Activated CD4-positive, alpha-beta T cell treated with anti-CD3 and anti-CD28 coated beads for 36 hours (primary cell): ENCODE measurements at places on chromosomes 4 and X. TPM values are rescaled to one million over a fixed set of nuclear protein-coding genes. Genes with fewer than 3 reads are reported as not detected.
A peak's percentile ranks its signal among the peaks of the same experiment; 100 is the strongest.

DNA sequence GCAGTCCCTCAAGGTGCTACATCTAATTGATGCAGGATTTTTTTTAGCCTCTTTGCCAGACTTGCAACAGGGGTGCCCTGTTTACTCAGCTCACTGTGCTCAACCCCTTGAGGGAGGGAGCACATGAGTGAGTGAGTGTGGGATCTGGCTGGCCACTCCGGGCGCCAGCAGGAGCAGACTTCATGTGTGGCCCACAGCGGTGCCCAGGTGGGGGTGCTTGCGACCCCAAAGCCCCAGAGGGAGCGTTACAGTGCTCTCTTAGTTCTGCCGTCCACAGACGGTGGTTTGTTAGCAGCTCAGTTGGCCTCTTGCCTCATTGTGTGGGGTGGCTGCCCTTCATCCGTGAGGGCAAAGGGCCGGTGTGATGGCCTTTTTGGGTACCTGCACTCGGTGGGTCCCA lies 81.6 kb upstream of the MYOZ2 start:
- H3K27ac ChIP-seq = no peak overlapping the region
- peaks cover 2% of the 10 kb centered on the region for H3K27me3 ChIP-seq
- H3K4me3 ChIP-seq = no peak overlapping the region
- no peak for DNase-seq
- no peaks in the 10 kb centered on the region for H3K4me1 ChIP-seq

DNA sequence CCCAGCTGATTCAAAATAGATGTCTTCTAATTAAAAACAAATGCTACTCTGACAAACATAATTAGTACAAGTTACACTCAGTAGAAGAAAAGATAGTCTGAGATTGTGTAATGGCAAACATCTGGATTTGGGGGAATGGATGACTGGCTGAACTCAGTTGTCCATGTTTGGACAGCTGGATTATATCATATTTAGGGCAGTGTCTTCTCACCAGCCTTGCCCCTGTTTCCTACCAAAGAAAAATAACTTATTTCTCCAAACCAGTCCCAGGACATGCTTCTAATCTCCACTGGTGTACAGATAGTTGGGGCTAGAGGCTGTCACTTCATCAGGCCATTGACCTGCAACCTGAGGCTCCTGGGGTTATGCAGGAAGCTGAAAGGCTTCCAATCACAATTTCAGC lies 237.3 kb downstream of the USP46 start:
- H3K4me3 ChIP-seq = no peak overlapping the region
- H3K4me1 ChIP-seq = no peaks in the 10 kb centered on the region
- H3K27ac ChIP-seq = no peak overlapping the region
- no peak for DNase-seq
- H3K27me3 ChIP-seq = peaks cover 2% of the 10 kb centered on the region
- H3K36me3 ChIP-seq = no peaks in the 10 kb centered on the region

- H3K4me1 ChIP-seq = no peaks in the 10 kb centered on the region
- DNase-seq = no peak
- no peak overlapping the region for H3K4me3 ChIP-seq
- peaks cover 2% of the 10 kb centered on the region for H3K27me3 ChIP-seq
- no peaks in the 10 kb centered on the region for H3K36me3 ChIP-seq
Observed at GRCh38 chr4:3820806-3821579, 54.8 kb downstream of the ADRA2C start.

GRCh38 chr4:155426953-155427352 lies 50.2 kb upstream of the MAP9 start:
- peaks cover 15% of the 10 kb centered on the region for H3K27me3 ChIP-seq
- no peak for DNase-seq
- no peaks in the 10 kb centered on the region for H3K4me1 ChIP-seq
- H3K4me3 ChIP-seq = no peak overlapping the region

The XKRX gene
- total RNA-seq = 0.78 TPM

The MAGEA9B gene
- not detected for total RNA-seq

DNA sequence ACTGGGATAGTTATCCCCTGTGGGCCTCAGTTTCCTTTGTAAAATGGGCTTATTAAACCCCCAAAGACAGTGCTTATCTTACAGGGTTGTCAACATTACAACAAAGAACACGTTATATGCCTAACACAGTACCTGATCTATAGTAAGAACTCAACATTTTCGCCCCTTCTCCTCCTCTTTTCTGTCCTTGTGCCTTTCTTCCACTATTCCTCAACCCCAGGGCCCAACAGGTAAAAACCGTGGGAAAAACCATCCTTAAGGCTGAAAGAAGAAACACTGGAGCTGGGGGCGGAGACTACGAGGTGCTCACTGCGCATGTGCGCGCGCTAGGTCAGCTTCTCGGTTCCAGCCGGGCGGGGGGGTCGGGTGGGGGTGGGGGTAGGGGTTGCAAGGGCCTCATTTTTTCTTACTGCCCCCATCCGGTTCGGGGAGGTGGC lies 426 bp upstream of the XIAP start:
- peaks cover 3% of the 10 kb centered on the region for H3K36me3 ChIP-seq
- H3K27me3 ChIP-seq = no peaks in the 10 kb centered on the region
- peak overlapping the region; percentile 88 for H3K27ac ChIP-seq
- H3K4me3 ChIP-seq = peak overlapping the region; percentile 83

The NRK gene
- total RNA-seq = not detected

DNA sequence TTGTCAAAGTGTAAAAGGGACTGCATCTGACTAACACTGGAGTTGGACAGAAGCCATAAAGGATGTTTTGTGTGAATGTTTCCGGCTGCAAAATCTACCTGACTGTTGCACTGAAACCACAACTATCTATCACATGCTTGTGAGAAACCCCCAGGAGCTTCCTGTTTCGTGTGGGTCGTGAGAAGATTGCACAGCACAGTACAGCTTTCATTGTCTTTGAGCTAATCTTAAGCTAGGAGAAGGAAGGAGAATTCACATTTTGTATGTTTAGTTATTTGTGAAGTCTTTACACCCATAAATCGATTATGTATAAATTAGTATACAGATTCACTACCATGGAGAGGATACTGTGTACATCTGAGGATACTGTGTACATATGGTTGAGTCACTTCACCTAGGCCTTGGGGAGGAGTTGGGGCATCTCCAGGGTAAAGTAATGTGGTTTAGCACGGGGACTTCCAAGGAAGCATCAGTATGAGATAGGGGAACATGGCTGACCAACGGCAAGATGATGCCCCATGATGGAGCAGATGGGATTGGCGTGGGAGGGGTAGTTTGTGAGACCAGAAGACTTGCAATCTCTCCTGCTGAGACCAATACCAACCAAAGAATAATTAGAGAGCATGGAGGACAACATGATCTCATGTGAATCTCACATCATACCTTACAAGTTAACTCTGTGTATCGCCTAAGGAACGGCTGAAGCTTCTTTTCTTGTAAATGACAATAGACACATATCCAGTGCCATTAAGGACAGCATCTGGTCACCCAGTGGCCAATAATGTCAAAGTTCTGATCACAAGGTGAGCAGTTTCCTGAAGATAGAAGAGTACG lies 43.1 kb upstream of the FAM9C start:
- peaks cover 88% of the 10 kb centered on the region for H3K4me1 ChIP-seq
- peak overlapping the region; percentile 69 for H3K4me3 ChIP-seq
- peak overlapping the region; percentile 92 for H3K27ac ChIP-seq
- peaks cover 1% of the 10 kb centered on the region for H3K36me3 ChIP-seq
- DNase-seq = peak; percentile 69
- no peaks in the 10 kb centered on the region for H3K27me3 ChIP-seq

- H3K27me3 ChIP-seq = no peaks in the 10 kb centered on the region
- peaks cover 21% of the 10 kb centered on the region for H3K36me3 ChIP-seq
- DNase-seq = no peak
- H3K4me1 ChIP-seq = peaks cover 30% of the 10 kb centered on the region
- no peak overlapping the region for H3K4me3 ChIP-seq
Observed at GRCh38 chr4:7864685-7865084, 75.0 kb downstream of the AFAP1 start.

GRCh38 chr4:89914609-89915550 lies 20.2 kb downstream of the MMRN1 start:
- H3K4me1 ChIP-seq = no peaks in the 10 kb centered on the region
- no peak overlapping the region for H3K4me3 ChIP-seq
- no peaks in the 10 kb centered on the region for H3K36me3 ChIP-seq
- DNase-seq = no peak

The S100P gene
- total RNA-seq = 2.1 TPM

DNA sequence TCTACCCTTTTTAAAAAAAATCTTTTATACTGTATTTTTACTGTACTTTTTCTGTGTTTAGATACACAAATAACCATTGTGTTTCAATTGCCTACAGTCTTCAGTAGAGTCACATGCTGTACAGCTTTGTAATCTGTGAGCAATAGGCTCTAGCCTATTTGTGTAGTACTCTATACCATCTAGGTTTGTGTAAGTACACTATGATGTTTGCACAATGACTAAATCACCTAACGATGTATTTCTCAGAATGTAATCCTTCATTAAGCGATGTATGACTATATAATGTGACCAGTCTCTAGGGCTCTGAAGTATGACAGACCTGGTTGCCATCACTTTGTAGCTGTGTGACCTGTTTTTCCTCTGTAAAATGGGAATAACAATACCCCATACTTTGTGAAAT lies 14.2 kb upstream of the DCAF4L1 start:
- peaks cover 3% of the 10 kb centered on the region for H3K27me3 ChIP-seq
- no peaks in the 10 kb centered on the region for H3K4me1 ChIP-seq
- no peak for DNase-seq

- H3K4me3 ChIP-seq = no peak overlapping the region
- no peaks in the 10 kb centered on the region for H3K36me3 ChIP-seq
- no peaks in the 10 kb centered on the region for H3K4me1 ChIP-seq
- H3K27ac ChIP-seq = no peak overlapping the region
- H3K27me3 ChIP-seq = no peaks in the 10 kb centered on the region
Observed at GRCh38 chrX:142978130-142978684, 47.5 kb upstream of the SPANXN4 start.

GRCh38 chr4:70688795-70689231 lies 481 bp downstream of the UTP3 start:
- H3K4me1 ChIP-seq = peaks cover 31% of the 10 kb centered on the region
- no peaks in the 10 kb centered on the region for H3K27me3 ChIP-seq
- H3K36me3 ChIP-seq = peaks cover 30% of the 10 kb centered on the region
- peak overlapping the region; percentile 96 for H3K4me3 ChIP-seq

The CNKSR2 gene
- total RNA-seq = 6.2 TPM

The TECRL gene
- not detected for total RNA-seq

The SOWAHB gene
- not detected for total RNA-seq

GRCh38 chr4:2290488-2290887 lies 28.6 kb upstream of the MXD4 start:
- peak overlapping the region; percentile 80 for H3K27ac ChIP-seq
- H3K4me3 ChIP-seq = no peak overlapping the region
- H3K4me1 ChIP-seq = peaks cover 28% of the 10 kb centered on the region

DNA sequence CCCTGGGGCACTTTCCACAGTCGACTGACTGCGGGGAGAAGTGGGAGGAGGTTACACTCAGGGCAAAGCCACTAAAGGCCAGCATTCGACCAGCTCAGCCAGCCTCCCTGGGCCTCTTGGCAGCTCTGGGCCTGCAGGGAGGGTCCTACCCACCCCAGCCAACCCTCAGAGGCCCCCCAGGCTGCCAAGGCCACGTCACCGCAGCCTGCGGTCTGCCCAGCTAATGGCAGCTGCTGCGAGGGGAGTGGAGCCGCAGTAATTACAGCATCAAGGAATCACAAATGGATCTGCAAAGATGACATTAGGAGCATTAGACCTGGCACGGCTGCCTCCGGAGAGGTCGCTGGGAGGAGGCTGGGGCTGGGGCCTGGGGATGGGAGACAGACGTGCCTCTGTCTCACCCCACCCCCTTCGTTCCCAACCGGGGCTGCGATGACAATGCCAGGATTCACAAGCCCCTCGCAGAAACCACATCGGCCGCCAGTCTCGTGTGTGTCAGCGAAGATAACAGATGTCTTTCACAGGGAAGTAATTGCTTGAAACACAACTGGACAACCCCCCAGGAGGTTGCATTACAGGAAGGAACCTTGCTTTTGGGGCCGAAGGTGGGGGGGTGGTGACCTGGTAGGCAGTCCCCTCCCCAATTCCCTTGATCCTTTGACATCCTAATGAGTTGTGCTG lies 367.6 kb downstream of the BCOR start:
- H3K4me1 ChIP-seq = peaks cover 17% of the 10 kb centered on the region
- H3K27ac ChIP-seq = peak overlapping the region; percentile 71
- no peak for DNase-seq
- H3K4me3 ChIP-seq = no peak overlapping the region
- no peaks in the 10 kb centered on the region for H3K36me3 ChIP-seq

DNA sequence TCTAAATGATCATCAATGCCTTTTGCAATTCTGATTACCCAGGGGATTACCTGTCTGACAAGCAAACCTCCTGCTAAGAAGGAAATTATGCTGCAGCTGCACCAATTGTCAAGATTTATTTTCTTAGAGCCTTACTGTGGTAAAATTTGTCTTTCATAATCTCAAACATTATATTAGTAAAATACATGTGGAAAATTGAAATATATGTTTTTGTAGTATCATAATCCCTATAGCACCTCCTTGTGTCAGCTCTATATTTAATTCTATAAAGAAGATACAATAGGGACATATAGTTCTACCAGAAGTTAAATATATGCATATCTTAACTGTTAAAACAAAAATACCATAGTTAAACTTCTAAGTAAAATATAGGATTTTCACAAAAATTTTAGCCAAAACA lies 655.6 kb upstream of the PCDH10 start:
- no peak overlapping the region for H3K27ac ChIP-seq
- no peak for DNase-seq
- H3K4me3 ChIP-seq = no peak overlapping the region
- H3K27me3 ChIP-seq = no peaks in the 10 kb centered on the region
- no peaks in the 10 kb centered on the region for H3K4me1 ChIP-seq

DNA sequence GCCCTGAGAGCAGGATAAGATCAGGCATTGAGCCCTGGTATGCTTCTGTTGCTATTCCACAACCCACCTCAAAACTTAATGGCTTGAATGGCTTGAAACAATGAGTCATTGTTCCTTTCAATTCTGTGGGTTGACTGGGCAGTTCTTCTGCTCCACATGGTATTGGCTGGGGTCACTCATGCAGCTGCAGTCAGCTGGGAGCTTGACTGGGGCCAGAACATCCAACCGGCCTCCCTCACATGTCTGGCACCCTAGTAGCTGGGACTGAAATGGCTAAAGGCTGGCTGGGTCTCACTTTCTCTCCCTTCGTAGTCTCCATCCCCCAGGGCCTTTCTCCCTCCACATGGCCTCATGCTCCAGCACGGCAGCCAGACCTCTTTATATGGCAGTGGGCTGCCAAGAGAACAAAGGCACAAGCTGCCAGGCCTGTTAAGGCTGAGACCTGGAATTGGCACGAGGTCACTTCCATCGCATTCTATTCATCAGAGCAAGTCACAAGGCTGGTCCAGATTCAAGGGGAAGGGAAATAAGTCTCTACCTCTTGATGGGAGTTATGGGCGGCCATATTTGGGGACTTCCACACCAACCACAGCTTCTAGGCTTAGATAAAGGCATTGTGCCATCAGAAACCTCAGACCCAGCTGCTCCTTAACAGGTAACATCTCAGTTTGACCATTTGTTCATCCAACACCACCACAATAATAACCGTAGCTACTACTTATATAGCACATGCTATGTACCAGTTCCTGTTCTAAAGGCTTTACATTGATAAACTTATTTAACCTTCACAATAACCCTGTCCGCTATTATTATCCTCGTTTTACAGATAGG lies 159.7 kb upstream of the ATP6AP2 start:
- no peak overlapping the region for H3K4me3 ChIP-seq
- H3K27me3 ChIP-seq = no peaks in the 10 kb centered on the region
- H3K27ac ChIP-seq = no peak overlapping the region
- H3K4me1 ChIP-seq = no peaks in the 10 kb centered on the region
- no peaks in the 10 kb centered on the region for H3K36me3 ChIP-seq

GRCh38 chr4:86300516-86300915 lies 59.3 kb downstream of the MAPK10 start:
- H3K4me3 ChIP-seq = no peak overlapping the region
- H3K27me3 ChIP-seq = no peaks in the 10 kb centered on the region
- H3K27ac ChIP-seq = no peak overlapping the region
- no peaks in the 10 kb centered on the region for H3K36me3 ChIP-seq
- no peaks in the 10 kb centered on the region for H3K4me1 ChIP-seq
- DNase-seq = no peak
